ENCODE measurements at places on chromosomes 16 and 17.

DNA sequence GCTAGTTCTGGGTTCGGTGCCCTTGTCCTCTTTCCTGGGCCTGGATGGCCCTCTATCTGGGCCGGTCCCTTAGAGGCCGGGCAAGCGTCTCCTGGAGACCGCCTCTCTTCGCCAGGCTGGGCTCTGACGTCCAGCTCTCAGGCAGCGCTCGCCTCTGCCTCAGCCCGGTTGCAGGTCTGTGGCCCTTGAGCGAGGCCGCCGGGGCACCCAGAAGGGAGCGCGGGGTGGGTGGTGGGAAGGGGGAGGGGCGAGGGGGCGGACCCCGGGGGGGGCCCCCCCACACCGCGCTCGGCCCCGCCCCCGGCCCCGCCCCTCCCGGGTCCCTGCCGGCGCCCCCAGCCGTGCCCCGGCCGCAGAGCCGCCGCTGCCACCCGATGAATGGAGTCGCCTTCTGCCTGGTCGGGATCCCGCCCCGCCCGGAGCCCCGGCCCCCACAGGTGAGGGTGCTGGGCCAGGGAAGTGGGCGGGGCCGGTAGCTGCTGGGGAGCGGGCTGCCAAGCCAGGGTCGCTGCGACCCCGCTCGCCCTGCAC is at the start of gene ARHGAP23:
Gene ARHGAP23, plus strand, starts transcription at position 353 of the 531 bp plus-strand sequence. Its CDS starts 22 bp downstream, at position 375.
- no peak for DNase-seq

DNA sequence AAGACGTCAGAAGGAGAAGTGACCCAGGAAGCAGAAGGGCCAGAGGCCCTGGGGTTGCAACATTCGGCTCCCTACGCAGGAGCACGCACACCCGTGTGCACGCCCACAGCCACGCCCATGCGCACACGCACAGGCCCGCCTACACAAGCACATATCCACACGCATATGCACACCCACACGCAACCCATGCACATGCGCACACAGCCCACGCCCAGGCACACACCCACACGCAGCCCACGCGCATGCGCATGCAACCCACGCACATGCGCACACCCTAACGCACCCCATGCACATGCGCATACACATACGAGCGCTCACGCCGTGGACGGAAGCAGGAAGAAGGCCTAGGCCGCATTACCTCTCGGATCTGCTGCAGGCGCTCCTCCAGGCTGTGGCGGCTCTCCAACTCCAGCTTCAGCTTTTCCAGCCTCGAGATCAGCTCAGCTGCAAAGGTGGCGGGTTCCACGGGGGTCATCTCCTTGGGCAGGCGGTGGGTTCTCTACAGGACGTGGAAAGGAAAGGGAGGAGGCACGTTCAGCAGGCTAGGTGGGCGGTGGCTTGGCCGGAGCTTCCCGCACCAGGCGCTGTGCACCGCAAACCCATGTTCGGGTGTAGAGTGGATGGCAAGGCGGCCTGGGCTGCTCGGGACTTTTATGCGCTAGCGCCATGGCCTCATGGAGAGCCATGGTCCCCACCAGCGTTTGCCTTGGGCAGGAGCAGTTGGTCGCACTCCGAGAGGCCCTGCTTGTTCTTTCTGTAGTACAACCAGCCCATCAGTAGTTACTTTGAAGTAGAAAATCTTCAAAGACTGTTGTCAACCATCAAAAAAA is 23.4 kb downstream of the AXIN2 start:
- DNase-seq, result no peak

GRCh38 chr16:13892301-13892700 is 27.7 kb upstream of the ERCC4 start:
- no peak for DNase-seq

GRCh38 chr17:19237389-19238166 is 412 bp downstream of the EPN2 start:
- DNase-seq, result no peak

DNA sequence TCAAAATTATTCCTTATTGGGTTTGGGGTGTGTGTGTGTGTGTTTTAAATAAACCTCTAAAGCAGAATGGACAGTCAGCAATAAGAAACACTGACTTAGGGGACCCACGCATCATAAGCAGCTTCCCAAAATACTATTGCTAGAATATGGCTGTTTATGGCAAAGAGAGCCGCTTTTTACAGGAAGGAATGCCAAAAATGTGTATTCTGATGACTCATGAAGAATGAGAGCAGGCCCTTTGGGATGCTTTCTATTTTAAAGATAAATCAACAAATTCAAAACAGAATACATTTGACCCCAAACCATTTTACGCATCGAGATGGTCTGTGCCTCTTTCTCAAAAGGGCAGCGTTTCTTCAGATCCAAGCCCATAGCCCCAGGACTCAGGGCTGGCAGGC is 37.5 kb downstream of the ARHGAP17 start:
- no peak for DNase-seq

DNA sequence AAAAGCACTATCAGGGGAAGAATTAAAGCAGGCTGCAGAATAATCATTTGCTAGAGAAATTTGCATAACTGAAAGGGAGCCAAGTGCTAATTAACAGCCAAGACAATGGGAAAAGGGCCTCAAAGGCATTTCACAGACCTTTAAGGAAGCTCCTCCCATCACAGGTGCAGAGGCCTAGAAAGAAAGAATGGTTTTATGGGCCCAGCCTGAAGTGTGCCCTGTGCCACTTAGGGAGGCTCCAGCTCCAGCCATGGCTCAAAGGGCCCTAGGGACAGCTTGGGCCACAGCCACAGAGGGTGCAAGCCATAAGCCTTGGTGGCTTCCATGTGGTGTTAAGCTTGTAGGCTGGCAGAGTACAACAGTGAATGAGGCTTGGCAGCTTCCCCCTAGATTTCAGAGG is 50.1 kb downstream of the RNF112 start:
- DNase-seq, result no peak
